ENCODE measurements at places on chromosomes 1 and 21.

DNA sequence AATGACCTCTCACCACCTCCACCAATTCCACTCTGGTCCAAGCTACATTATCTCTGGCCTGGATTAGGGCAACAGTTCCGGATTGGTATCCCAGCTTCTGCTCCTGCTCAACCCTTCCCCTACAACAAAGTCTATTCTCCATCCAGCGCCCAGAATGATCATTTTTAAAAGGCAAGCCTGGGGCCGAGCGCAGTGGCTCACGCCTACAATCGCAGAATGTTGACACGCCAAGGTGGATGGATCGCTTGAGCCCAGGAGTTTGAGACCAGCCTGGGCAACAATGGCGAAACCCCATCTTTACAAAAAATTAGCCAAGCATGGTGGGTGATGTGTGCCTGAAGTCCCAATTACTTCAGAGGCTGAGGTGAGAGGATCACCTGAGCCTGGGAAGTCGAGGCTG is 2.2 kb downstream of the LYST start:
- no peak for DNase-seq

DNA sequence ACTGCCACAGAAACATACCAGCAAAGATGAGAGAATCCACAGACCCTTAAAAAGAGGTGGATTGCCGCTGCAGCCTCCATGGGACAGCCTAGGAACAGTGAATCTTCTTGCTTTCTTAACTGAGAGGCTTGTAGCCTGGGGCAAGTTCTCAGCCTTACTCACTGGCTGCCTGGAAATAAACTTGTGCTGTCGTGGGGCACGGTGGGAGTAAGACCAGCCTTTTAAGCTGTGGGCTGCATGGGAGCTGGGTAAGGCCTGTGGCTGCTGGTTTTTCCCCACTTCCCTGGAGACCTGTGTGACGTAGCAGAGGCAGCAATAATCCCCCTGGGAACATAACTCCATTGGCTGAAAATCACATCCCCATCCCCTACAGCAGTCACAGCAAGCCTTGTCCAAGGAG is 30.8 kb downstream of the CD2 start:
- DNase-seq: no peak

GRCh38 chr1:28510970-28511440 is 5.2 kb downstream of the RCC1 start:
- no peak for DNase-seq

GRCh38 chr1:62725255-62725654 is 37.1 kb upstream of the DOCK7 start:
- no peak for DNase-seq

GRCh38 chr1:199084293-199084692 is 445.5 kb downstream of the PTPRC start:
- DNase-seq: no peak

DNA sequence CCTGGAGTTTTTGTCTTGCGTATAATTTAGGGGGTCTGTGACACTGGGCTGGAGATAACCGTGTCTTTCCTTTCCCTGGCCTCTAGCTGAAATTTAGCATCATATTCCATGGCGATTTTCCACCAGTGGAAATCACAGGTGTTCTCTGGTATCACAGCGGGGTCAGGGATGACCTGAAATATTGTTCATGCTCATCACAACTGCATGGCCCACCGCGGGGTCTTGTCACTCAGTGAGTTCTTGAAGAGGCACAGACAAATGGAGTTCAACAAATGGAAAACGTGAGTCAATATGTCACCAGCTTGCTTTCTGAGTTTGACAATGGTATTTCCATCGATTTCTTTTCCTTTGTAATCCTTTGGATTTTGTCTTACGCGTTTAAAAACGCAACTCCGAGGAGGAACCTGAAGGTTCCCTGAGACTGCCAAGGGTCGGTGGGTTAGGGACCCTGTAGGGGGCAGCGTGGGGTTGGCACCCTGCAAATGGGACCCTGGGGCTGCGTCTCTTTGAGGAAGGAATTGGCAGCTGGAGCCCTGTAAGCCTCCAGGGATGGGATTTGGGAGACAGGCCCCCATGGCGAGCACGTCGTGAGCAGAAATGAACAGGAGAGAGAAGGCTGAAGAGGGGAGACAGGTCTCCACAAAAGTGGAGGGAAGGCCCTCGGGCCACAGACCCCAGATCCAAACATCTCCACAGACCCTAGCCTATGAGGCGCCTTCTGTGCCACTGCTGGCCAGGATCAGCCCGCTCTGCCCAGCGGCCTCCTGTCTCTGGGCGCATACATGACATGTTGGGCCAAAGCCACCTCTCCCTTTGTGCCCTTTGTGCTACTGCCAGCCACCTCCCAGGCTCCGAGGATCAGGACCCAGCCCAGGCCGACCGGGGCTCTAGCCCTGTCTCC is 32.1 kb upstream of the RUNX3 start:
- no peak for DNase-seq

GRCh38 chr1:11485191-11485590 is 6.2 kb downstream of the DISP3 start:
- DNase-seq: no peak

DNA sequence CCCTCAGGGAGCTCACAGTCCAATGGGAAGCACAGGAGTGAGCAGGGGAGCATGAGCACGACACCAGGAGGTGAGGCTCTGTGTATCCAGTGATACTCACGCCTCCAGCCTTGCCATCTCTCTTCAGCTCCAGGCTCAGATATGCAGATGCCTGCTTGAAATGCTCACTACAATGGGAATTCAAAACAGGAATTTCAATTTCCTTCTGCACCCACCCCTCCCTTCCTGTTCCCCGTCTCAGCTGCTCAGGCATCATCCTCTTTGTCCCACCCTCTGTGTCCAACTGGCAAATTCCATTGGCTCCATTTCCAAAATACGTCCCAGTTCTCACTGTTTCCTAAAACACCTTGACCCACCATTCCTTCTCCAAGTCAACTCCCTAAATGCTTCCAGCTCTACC is 58.9 kb downstream of the FBXO2 start:
- DNase-seq: no peak

GRCh38 chr1:184945678-184946412 is 28.5 kb downstream of the NIBAN1 start:
- no peak for DNase-seq

DNA sequence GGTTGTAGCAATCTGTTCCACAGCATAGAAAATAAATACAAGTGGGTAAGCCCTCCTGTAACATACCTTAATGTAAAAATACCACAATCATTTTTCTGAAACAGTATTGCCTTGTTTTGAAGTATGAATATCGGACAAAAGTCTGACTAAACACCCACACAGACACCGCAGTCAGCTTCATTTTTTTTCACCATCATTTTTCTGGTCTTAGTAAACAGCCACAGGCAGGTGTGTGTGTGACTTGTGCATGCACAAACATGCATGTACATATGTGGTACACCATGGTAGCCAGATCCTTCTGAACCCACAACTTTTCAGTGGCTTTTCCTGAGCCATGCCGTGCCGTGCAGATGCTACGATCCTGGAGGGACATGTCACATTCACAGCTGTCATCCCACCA is 261.7 kb downstream of the PCP4 start:
- no peak for DNase-seq

DNA sequence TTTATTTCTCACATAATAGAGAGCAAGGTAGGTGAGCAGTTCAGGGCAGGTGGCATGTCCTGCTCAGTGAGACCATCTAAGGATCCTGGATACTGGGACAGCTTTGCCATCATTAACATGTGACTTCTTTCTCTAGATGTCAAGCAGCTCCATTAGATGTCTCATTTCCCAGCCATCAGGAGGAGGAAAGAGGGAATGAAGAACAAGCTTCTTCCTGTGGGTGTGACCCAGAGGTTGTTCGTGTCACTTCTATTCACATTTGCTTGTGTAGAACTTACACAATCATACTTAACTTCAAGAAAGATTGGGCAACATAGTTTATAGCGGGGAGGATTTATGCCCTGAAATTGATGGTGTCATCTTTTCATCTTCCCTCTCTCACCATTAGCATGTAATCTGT is 169.2 kb upstream of the B3GALT2 start:
- no peak for DNase-seq

- no peak for DNase-seq
These were observed 165.9 kb downstream of the SDCCAG8 start for GRCh38 chr1:243421784-243422183.

DNA sequence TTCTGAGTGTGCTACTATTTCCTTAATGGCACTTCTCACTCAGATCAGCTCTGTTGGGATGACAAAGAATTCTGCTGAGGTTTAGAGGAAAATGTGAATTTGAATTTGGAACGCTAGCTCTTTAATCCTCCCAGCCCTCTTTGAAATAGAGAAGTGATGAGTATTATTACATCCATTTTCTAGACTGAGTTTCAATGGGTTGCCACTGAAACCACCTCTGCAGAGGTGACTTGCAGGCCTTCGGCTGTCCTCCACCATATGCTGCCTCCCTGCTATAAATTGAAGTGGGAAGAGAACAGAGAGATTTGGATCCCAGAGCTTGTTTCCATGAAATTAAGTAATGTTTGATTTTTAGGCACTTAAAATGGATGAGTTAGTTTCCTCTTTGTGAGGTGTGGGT is 363.2 kb upstream of the SNX7 start:
- DNase-seq: no peak

DNA sequence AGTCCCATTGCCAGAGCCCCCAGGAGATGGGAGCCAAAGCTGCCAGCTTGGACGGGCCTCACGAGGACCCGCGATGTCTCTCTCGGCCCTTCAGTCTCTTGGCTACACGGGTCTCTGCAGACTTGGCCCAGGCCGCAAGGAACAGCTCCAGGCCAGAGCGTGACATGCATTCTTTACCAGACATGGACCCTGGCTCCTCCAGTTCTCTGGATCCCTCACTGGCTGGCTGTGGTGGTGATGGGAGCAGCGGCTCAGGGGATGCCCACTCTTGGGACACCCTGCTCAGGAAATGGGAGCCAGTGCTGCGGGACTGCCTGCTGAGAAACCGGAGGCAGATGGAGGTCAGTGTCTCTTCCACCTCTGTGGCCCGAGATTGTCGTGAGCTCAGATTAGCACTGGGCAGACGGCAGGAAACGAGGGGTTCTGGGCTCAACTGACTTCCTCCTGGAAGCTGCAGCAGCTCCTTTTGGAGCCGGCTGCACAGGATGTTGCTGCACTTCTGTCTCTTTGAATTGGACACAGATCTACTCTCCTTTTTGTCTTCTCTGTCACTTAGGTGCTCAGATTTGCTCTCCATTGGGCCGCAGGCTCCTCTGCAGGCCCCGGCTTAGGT is 68.0 kb downstream of the DISC1 start:
- DNase-seq: no peak

GRCh38 chr1:19086176-19086875 is 123.7 kb downstream of the UBR4 start:
- no peak for DNase-seq

DNA sequence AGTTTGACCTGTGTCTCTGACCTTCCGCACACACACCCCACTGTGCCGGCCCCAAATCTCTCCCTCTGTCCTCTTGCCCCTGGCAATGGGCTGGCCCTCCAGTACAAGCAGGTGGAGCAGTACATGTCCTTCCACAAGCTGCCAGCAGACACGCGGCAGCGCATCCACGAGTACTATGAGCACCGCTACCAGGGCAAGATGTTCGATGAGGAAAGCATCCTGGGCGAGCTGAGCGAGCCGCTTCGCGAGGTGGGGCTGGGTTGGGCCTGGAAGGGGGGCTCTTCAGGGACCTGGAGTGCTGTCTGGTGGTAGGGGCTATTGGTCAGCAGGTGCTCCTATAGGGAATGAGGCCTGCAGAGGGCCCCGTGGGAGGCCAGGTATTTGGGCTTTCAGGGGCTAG is 7.8 kb downstream of the HCN3 start:
- no peak for DNase-seq

- DNase-seq: no peak
These were observed 46.6 kb downstream of the S1PR1 start for GRCh38 chr1:101283443-101283842.

- no peak for DNase-seq
These were observed 1046.7 kb upstream of the B3GALT2 start for GRCh38 chr1:194233069-194233468.

- no peak for DNase-seq
These were observed 10.7 kb downstream of the COL8A2 start for GRCh38 chr1:36114371-36114770.

DNA sequence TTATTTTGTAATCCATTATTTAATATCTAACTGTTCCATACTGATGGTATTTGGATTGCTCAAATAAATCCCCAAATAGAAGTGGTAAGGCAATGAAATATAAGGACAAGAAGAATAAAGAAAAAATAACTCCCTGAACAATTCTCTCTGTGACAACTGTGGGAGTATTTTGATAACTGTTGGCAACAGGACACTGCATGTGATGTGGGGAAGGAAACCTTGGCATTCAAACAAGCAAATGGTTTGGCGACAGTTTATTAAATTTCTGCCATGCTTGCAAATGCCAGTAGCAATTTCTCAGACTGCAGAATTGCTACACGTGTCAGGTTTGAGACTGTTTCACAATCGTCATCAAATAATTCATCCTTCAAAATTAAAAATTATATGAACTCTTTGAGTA is 8.6 kb upstream of the MRPL39 start:
- DNase-seq: no peak

GRCh38 chr1:93172778-93173177 is 7.4 kb downstream of the TMED5 start:
- DNase-seq: no peak

DNA sequence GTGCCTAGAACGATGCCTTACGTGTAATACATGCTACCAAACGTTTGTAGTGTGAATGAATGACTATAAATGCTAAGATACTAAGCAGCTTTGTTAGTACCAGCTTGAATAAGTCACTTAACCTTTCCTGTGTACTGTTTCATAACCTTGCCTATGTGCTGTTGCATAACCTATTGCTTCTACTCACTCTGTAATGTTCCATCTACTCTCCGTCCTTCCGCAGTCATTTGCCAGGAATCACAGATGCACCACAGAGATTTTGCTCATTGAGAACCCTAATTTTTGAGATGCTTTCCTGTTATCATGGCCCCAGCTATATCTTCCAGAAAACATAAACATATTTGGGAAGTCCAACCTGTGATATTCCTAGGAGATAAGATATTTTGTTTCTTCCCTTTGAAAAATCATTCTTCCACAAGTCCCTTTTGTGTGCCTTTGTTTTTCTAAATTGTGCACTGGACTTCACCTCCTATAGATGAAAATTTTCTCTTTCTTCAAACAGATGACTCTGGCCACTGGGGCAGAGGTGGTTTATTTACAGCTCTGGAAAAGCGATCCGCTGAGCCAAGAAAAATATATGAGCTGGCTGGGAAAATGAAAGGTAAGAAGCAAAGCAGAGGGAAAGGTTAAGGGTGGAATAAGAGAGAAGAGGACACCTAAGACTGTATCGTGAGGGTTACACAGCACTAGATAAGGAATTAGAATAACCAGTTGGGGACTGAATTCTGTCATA is 44.8 kb downstream of the CHD1L start:
- no peak for DNase-seq

DNA sequence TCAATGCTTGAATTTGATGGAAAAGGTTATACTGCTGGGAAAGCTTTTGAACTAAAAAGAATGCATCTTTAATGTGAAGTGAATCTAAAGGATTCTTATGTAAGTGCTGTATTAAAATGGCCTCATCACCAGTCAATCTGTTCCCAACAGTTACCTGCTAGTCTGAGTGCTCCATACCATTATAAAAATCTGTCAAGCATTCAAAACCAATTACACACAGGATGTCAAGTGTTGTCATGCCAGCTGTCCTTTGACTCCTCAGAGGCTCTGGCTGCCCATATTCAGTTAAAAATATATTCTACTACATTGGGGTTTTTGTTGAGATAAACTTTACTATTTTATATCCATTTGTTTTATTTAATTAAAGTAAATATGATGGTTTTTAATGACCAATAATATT is 1587.7 kb downstream of the AMY1C start:
- no peak for DNase-seq

GRCh38 chr21:29033301-29033700 is 8.8 kb downstream of the USP16 start:
- DNase-seq: no peak

- DNase-seq: no peak
These were observed 1.0 kb downstream of the ROR1 start for GRCh38 chr1:63774617-63775417.

Measured in cerebellar nuclear complex (tissue), 1 donor.